ENCODE measurements at places on chromosomes 4 and X. TPM values are rescaled to one million over a fixed set of nuclear protein-coding genes. Genes with fewer than 3 reads are reported as not detected.

- no peak for DNase-seq
Observed at GRCh38 chr4:82787342-82787741, 11.3 kb downstream of the SCD5 start.

KLKB1 gene
- not detected for total RNA-seq

DNA sequence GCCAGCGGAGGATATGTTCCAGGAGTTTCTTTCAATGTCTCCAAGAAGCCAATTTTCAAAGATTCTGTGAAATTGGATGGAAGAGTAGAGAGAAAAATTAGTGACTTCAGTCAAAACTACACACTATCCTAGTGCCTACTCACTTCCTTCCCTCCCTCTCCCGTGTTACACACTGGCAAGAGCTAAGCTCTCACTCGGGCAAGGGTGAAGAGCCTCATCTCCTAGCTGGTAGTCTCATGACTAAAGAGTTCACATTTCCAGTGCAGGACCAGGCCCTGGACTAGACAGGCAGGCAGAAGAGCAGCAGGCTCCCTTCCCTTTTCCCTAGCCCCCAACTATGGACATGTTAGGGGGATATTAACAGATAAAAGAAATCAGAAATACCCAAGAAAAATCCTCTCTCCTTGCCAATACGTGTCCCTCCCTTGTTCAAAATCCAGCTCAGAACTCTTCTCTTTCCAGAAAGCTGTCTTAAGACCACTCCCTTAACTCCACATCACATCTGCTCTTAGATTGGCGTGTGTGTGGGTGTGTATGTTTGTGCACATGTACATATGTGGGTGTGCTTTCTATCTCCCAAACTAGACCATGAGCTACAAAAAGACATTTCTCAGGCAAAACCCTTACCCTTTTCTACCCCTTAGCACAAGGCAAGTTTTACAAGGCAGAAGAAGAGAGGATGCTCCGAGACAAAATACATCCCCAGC, 29.9 kb downstream of the ZDHHC9 start:
- no peak for DNase-seq

LGI2 gene
- total RNA-seq, result not detected

ZAR1 gene
- total RNA-seq, result not detected

GRCh38 chr4:123984886-123985285, 588.3 kb downstream of the SPRY1 start:
- DNase-seq, result no peak

DNA sequence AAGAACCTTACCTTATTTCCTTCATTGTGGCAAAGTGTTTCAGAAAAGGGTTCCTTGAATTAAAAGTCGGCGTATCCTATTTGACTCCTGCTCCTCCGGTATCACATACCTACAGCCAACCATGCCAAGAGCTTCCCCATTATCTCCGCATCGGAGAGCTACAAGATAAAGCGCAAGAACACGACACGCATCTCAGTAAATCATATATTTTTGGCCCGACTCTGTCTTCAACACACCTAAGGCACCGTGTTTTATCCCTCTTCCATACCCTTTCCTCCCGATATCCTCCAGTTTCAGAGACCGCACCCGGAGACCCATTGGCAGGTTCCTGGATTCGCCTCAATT, 497 bp upstream of the THAP9 start:
- DNase-seq, result no peak
